ENCODE measurements at places on chromosomes 7 and 10.

DNA sequence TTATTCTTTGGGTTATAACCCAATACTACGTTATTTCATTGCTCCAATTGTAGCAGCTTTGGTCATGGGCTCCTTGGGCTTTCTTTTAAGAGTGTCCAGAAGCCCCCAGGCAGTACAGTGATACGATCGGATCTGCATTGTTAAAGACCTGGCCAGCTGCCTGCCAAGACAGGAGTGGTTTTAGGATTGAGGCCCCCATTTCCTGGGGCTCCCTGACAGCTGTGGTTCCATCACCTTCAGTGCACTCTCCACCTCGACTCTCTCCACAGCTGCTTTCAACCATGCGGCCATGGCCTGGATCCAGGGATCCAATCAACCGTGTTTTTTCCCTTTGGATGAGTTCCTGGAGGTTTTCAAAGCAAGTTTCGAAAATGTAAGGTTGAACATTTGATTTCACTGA, 123.4 kb upstream of the BTBD16 start:
- DNase-seq, result no peak

DNA sequence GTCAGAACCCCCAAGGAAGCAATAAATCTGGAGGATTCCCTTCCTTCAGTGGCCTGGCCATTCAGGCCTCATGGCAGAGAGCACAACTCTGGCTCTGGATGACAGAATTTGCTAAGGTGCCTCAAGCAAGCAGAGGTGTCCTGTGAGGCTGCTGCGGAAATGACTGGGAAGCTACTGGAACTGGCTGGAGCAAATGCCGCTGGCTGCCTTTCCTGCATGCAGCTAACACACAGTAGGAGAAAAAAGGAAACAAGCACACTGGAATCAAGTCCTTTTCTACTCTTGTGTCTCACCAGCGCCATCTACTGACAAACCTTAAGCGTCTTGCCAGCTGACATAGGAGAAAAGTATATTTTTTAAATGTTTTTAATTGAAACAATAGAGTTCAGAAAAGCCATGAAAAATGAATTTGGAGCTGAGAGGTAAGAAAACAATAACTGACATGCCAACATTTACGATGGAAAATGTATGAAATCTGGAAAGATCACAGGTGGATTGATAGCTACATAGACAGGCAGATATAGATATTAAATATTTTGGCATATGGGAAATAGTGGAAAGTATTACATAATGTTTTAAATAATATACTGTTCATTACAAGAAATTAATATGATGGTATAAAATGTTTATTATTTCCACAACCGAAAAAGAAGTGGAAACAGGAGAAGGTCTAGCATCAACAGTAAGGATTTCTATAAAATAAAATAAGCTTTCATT, 951.6 kb downstream of the ANKRD7 start:
- no peak for DNase-seq

DNA sequence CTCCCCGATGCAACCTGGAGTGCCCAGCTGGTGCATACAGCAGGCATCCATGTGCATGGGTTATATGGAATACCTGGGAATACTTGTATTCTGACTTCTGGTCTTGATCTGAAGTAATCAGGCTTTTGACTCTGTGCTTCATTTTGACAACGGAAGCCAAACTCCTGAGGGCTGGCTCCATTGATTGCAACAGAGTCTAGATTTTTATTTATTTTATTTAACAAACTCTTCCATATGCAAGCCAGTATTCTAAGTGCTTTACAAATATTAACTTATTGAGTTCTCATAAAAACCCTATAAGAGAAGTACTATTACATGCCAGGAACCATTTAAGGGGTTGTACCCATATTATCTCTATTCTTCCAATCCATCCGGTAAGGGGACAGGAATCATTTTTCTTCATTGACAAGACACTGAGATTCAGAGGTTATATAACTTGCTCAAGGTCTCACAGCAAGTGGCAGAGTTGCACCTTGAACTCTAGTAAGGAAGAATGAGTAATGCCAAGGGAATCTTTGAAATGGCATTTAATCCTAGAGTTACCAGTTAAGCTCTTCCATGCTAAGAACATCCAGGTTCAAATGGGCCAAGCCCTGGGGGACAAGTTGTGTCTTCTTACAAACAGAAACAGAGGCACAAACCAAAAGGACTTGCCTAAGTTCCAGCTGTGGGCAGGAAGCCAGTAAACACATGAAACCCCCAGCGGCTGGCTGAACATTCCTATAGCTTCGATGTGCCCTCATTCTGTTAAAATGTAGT, 241.0 kb downstream of the WDR11 start:
- no peak for DNase-seq

GRCh38 chr7:23009303-23009702, 4.6 kb downstream of the HYCC1 start:
- DNase-seq, result no peak

GRCh38 chr10:62640411-62640810, 164.1 kb upstream of the ADO start:
- no peak for DNase-seq
